GF-D8 (cell line): ENCODE measurements at places on chromosomes 12 and 14.

- no peak for DNase-seq
Observed at GRCh38 chr12:24596768-24597388, 352.0 kb downstream of the BCAT1 start.

DNA sequence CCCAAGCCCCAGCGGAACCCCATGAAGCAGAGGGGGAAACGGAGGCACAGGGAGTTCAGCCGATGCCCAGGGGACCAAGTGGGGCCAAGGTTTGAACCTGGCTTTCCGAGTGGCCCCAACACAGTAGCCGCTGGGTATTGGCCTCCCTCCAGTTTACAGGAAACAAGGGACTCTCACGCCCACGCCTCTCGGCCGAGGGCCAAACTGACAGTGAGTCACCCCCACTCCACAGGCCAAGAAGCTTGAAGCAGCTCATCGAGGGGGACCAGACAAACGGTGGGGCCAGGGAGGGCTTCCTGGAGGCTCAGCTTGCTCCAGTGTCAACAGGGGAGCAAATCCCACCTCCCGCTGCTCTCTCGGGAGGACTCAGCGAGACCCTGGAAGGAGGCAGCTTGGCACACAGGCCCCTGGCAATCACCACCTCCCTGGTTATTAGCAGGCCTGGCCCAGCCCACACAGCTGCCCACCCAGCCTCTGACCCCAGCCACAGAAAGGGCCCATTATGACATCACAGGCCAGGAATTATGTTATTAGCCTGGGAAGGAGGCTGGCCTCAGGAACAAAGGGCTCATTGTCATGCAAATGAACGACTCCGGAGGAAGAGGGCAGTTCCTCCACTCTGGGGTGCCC lies 54.6 kb downstream of the NCOR2 start:
- DNase-seq: no peak

- no peak for DNase-seq
Observed at GRCh38 chr14:98608071-98609060, 663.6 kb downstream of the BCL11B start.

GRCh38 chr12:27024291-27024690 lies 1.9 kb downstream of the MED21 start:
- DNase-seq: no peak
